HFFc6 (cell line): ENCODE measurements at places on chromosomes 12 and 14.
A peak's percentile ranks its signal among the peaks of the same experiment; 100 is the strongest.

DNA sequence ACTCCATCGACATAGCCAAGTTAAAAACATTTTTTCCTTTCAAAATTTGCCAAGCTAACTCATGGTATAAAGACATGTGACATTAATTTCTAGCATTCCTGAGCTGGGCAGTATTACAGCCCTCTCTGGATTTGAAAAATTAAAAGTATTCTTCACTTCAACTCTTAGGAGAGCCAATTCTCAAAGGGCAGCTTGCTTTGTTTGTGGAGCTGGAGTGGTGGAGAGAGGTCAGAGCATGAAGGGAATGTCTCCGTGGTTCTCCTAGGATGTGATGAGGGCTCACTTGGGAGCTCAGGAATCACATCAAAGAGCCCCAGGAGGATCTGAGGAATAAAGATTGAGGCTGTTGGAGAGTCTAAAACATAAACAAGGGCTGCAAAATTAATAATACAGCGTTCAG, 46.9 kb upstream of the RGS6 start:
- no peak for DNase-seq

DNA sequence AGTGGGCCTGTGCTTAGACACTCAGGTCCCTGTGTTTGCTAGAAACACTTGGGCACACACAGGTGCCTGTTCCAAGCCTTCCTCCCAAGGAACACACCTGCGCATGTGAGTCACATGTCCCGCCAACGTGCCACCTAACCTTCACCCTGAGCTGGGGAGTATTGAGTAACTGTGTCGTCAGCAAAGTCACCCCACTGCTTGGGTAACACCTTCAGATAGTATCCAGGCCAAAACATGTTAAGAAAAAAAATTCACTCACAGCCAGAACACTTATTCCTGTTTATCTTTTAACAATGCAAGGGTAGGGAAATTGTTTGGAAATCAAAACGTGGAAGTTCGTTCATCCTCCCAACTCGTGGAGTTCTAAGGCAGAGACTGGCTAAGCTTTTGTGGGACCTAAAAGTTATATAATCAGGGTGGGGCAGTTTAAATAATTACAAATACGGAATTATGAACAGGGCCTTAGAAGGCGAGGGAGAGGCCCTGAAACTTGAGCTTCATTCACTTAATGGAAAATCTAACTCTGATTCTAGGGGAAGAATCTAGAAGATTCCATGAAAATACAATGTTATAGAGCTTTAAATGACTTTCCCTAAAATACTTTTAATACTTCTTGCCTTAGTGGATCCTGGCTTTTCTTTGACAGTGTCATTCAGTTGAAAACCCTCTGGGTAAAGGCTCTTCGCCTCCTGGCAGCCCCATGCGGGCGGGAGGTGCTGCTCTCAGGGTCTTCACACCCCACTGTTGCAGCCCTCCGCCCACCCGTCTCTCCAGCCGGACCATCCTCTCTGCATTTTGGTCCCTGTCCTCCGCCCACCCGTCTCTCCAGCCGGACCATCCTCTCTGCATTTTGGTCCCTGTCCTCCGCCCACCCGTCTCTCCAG, 30.3 kb upstream of the ADIPOR2 start:
- DNase-seq, result no peak

- no peak for DNase-seq
Measured at GRCh38 chr12:94025756-94026155, 122.6 kb upstream of the PLXNC1 start.

- DNase-seq, result peak; percentile 69
Measured at GRCh38 chr14:69133206-69134125, 19.5 kb downstream of the DCAF5 start.

DNA sequence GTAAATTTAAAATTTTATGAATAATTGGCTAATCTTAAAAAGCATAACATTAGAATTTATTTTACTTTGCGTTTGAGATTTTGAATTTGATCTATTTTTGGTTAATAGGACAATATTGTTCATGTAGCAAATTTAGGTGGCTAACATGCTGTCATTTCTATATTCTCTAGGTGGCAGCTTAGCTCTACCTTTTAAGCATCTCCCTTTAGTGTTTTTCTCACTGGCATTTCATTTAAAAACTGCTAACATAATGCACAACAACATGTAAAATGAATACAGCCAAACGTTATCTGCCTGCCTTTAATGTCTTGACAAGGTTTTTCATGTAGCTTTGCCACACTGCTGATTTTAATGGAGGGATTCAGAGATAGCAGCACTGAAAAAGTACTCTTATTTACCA, 272.4 kb upstream of the FBXO33 start:
- no peak for DNase-seq

DNA sequence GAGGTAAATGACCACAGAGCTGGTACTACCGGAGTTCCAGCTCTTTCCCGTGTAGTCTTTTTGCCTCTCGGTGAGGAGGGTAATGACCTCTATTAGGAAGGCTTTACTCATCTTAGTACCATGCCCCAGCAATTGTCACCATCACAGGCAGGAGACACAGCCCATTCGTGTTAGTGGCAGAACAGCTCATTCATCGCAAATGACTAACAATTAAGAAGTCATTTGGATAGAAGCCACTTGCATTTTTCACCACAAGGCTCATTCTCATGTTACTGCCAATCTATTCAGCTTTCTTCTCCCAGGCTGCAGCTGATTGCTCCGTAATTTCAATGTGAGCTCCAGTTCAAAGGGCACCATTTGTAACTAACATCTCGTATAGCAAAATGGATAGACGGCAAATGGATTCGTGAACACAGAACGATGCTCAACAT, 718.8 kb upstream of the TMEM132C start:
- DNase-seq, result peak; percentile 89

- no peak for DNase-seq
Measured at GRCh38 chr12:57590479-57590863, 521 bp upstream of the PIP4K2C start.

GRCh38 chr12:44019118-44019517, 183.2 kb downstream of the TMEM117 start:
- DNase-seq, result no peak

GRCh38 chr14:54719406-54719805, 152.5 kb downstream of the SAMD4A start:
- DNase-seq, result no peak

DNA sequence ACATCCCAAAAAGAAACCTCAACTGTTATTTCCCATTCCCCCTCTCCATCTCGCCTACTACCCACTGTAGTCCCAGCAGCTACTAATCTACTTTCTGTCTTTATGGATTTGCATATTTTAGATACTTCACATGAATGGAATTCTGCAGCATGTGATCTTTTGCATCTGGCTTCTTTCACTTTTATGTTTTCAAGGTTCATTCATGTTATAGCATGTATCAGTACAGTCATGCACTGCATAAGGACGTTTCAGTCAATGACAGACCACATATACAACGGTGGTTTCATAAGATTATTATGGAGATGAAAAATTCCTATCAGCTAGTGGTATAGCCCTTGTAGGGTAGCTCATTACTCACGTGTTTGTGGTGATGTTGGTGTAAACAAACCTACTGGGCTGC, 24.5 kb downstream of the PCNX4 start:
- DNase-seq, result no peak

GRCh38 chr12:77202457-77203060, 137.2 kb upstream of the E2F7 start:
- DNase-seq, result no peak

DNA sequence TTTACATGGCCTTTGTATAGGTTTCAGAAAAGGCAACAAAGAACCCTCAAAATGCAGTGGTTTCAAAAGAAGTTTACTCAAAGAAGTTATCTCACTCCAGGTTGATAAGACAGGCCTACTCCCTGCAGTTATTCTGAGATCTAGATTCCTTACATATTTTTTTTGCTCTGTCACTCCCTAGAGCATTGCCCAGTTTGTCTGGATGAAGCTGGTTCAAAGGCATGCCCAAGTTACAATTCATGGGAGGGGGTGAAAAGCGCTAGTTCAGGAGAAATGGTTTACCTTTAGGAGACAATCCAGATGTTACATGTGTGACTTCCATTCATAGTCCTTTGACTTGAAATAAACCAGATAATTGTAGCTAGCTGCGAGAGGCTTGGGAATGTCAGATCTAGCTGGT, 115.0 kb downstream of the TPH2 start:
- no peak for DNase-seq

GRCh38 chr14:102390064-102390855, 27.5 kb downstream of the TECPR2 start:
- DNase-seq, result no peak

DNA sequence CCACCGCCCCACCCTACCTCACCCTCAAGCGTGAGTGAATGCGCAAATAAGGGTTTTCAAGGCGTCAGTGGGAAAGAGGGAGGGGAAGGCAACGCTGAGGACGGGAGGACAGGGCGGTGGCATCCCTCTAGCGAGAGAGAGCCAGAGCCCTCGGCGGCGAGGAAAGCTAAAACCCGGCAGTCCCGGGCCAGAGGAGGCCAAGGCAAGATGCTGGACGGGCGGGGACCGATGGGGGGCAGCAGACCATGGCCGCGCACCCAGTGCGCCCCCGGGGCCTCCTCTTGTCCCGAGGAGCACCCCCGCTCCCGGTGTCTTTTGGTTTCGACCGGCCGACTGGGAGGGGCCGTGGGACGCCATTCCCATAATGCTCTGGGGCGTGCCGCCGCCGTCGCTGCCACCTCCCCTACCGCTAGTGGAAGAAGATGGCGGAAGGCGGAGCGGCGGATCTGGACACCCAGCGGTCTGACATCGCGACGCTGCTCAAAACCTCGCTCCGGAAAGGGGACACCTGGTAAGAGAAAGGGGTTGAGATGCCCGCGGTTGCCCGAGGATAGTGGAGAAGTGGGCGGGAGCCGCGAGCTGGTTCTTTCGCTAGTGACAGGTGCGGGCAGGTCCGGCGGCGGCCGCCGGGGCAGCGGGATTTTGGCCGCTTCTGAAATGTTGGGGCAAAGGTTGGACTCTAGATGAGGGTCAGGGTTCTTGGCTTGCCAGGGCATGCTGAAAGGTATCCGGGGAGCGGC, at the start of gene USP15:
TSS of gene USP15 (plus strand) at position 412 of the 740 bp plus-strand sequence. CDS start at position 423, 11 bp downstream.
- peak; percentile 97 for DNase-seq

DNA sequence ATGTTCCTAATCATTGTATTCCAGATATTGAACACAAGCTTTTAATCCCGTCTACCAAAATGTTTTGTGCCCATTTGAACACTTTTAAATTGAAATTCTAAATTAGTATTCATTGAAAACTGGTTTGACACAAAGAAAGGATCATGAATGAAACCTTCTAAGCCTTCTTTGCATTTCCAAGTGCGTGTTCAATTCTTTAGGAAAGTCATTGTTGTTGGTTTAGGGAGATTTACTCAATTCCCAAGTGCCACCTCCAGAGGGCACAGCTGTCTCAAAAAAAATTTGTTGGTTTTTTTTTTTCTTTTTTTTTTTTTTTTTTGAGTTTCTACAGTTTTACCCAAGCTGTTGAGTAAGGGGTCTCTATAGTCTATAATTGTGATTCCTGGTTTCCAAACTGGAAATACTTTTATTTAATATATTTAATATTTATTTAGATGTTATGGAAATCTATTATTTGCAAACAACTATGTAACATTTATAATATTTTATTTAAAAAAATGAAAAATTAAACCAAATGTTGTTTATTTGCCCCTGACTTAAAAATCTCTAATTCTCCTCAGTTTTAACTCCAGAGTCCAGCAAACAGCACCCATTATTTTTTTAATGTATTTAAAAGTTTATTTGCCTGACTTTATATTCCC, 79.9 kb downstream of the NEDD1 start:
- DNase-seq, result peak; percentile 7

DNA sequence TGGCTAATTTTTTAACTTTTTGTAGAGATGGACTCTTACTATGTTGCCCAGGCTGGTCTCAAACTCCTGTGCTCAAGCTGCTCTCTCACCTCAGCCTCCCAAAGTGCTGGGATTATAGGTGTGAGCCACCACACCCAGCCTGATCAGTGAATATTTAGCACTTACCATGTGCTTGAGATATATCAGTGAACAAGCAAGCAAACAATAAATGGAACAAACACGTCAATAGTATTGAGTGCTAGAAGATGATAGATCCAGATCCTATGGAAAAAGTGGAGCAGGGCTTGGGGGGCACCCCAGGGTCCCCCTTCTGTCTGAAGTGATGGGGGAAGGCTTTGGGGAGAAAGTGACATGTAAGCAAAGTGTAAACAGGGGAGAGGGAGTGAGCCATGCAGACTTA, 83.8 kb downstream of the NT5DC3 start:
- DNase-seq, result no peak

GRCh38 chr12:57129321-57129842, 1.1 kb downstream of the LRP1 start:
- DNase-seq, result no peak

GRCh38 chr12:26572137-26572536, 260.9 kb downstream of the ITPR2 start:
- no peak for DNase-seq

DNA sequence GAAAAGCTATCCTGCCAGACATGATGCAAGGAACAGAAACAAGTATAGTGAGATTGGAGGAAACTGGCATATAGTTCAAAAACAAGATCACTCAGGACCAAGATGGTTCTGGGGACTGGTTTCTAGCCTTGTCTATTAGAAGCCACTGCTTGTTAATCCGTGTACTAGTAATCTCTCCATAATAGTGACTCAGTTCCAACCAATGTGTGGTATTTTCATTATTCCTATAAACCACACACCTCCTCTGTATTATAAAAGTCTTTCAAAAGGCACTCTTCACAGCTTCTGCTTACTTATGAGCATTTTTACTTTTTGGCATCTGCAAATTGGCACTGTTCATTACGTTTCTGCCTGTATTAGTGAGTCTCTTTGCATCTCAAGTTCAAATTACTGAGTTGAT, 140.3 kb downstream of the SLC6A15 start:
- no peak for DNase-seq

GRCh38 chr14:43587183-43587582, 919.9 kb downstream of the FSCB start:
- no peak for DNase-seq

DNA sequence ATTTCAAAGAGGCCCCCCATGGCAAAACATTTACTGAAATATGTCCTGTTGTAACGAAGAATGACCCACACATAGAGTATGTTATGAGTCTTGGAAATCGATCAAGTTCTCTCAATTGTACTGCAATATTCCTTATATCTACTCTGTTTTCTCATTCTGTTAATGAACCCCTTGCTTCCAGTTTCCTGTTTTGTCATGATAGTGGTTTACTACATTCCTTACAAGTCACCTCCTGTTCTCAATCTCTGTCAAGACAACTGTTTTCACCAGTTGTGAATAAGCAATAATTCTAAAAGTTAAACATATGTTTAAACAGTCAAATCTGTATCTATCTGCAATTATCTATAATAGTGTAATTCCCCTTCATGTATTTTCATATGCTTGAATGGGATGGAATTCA, 16.4 kb upstream of the ARID2 start:
- DNase-seq, result no peak

- DNase-seq, result no peak
Measured at GRCh38 chr12:117352206-117352605, 9.2 kb downstream of the NOS1 start.

DNA sequence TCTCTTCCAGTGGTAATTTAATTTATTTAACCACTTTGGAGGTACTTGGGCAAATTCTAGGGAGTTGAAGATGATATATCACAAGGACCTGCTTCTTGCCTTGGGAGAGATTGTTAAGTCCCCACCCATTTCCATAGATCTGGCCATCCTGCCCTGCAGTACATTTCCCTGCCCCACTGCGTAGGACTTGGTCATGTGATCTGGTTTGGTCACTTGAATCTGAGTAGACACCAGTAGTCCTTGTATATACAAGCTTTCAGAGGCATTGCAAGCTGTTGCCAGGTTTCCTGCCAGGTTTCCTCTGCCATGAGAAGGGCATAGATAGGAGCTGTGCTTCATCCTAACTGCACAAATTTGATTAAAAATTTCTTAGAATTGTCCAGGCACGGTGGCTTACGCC, 200.0 kb downstream of the ADAMTS20 start:
- no peak for DNase-seq
